ENCODE measurements at places on chromosomes 5 and 9. TPM values are rescaled to one million over a fixed set of nuclear protein-coding genes. Genes with fewer than 3 reads are reported as not detected.
A peak's percentile ranks its signal among the peaks of the same experiment; 100 is the strongest.

Gene CORO2A
- 32.5 TPM for total RNA-seq

Gene SCGB3A2
- 57.3 TPM for total RNA-seq

GRCh38 chr9:99026271-99026955, 78.5 kb upstream of the TGFBR1 start:
- no peak for DNase-seq

Gene SCAI
- total RNA-seq: 25.6 TPM

GRCh38 chr9:5626727-5627634, 1.9 kb upstream of the RIC1 start:
- no peak for DNase-seq

Gene DRD1
- total RNA-seq: not detected

DNA sequence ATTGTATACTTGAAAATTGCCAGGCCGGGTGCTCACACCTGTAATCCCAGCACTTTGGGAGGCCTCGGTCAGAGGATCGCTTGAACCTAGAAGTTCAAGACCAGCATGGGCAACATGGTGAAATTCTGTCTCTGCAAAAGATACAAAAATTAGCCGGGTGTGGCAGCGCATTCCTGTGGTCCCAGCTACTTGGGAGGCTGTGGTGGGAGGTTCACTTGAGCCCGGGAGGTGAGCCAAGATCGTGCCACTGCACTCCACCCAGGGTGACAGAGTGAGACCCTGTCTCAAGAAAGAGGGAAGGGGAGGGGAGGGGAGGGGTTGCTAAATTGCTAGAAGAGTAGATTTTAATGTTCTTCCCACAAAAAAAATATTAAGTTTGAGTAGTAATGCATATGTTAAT, 53.2 kb downstream of the FNBP1 start:
- no peak for DNase-seq

DNA sequence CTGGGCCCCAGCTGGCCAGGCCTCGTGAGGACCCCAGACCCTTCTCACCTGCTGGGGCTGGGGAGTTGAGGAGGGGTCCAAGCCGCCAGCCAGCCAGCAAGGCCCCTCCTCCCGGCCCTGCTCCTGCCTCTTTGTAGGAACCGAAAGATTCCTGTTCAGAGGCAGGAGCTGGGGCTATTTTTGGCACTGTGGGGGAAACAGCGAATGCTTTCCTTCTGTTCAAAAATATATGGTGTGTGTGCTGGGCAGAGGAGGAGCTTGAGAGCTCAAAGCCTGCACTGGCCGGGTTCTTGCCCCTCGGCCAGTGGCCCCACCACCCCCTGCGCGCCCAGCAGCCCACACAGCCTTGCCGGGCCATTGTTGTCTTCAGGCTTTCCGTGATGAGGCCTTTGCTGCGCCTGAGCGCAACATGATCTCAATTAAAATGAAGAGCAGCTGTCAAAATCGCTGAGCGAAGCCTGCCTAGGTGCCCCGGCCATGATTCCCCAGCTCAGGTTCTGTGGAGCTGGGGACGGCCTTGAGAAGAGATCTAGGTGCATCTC, 13.4 kb downstream of the NCS1 start:
- no peak for DNase-seq

DNA sequence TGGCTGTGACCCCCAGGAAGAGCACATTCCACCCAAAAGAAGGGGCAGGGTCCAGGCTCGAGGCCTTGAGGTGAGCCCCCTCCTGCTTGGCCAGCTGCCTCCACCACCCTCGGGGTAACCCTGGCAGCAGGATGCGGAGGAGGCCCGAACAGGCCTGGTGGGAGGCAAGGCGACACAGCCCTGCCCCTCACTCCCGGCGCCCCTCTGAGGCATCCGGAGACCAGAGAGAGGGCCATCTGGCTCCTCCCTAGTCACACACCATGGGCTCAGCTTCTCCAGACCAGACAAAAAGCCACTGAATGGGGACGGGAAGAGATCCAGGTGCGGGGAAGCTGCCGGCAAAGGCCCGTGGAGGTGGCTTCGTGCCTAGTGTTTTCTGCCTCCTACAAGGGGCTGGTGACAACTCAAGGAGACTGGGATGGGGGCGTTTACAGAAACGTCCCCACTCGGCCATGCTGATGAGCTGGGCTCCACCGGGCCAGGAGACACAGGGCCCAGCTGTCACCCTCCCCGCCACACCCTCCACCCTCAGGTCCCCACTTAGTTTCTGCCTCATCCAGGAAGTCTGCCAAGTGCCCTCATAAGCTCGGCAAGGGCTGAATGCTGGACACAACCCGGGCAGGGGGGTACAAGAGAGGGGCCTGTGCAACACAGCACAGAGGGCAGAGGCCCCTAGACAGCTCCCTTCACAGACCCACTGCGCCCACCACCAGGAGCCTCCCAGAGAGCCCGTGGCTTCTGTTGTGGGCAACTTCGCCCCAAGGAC, 41.9 kb downstream of the NACC2 start:
- DNase-seq: no peak

DNA sequence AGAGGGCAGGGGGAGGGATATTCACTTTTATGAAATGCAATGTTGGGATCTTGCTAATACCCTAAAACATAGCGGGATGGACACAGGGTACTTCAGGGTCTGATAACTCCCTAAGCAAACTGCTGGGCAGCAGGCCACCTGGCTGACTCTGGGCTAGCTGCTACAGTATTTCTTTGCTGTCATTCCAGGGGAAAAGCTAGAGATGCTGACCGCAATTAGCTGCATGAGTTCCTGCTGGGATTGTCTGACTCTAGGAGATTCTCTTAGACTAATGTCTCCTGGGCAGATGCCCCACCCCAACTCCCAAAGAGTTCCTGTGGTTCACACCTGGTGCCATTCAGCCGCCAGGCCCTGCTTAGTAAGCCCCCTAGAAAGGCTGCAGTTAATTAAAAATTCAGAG, 69.9 kb downstream of the PSAT1 start:
- DNase-seq: no peak

Gene C5orf52
- total RNA-seq: not detected

Gene DNAI1
- total RNA-seq: 2.1 TPM

Gene NR4A3
- 0.46 TPM for total RNA-seq

DNA sequence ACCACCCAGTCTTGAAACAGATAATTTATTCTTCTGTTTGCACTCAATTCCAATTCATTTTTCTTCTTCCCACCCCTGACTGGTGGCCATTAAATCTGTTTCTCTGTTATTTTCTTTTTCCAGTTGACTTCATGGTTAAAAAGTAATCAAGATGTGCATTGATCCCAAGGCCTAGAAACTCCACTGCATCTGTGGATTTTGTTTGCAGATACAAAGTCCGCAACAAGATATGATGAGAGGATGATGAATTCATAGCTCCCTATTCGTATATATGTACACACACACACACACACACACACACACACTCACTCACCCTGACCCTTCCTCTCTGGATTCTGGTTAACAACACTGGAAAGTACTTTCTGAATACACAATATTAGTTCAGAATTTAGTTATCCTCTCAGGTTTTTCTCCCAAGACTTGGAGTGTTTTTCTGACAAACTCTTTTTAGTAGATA, 52.4 kb downstream of the CD180 start:
- DNase-seq: no peak

DNA sequence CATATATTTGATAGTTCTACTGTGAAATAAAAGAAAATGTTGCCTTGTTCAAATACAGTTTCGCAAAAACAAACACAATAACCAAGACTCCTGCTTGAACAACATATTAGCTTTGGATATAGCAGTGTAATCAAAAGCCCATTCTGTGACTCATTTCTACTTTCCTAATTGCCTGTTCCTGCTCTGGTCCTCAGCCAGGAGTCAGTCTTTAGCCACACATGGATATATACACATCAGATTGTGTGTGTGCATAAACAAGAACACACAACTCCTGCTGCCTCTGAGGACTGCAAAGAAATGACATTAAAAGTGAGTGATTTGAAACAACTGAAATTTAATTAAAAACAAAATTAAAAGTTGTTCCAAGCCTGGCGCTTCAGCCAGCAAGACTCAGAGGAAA, 334.8 kb downstream of the TRIM32 start:
- DNase-seq: no peak

Gene SLC31A2
- total RNA-seq: 1.7 TPM

Gene ARHGEF37
- 1.1 TPM for total RNA-seq

DNA sequence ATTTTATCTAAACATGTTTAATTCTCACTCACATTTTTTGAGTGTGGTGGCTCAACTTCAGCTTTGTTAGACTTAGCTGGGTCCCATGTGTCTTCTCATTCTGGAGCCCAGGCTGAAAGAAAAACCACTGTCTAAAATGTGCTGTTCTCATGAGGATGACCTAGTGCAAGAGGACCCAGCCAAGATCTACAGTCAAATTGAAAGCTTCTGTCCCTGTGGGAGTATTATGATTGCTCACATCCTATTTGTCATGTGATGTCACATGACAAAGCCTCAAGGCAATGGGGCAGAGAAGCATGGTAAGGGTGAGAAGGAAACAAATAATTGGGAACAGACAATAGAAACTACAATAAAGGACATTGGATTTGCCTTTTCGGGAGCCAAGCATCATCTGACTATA, 113.4 kb upstream of the ASTN2 start:
- DNase-seq: no peak

DNA sequence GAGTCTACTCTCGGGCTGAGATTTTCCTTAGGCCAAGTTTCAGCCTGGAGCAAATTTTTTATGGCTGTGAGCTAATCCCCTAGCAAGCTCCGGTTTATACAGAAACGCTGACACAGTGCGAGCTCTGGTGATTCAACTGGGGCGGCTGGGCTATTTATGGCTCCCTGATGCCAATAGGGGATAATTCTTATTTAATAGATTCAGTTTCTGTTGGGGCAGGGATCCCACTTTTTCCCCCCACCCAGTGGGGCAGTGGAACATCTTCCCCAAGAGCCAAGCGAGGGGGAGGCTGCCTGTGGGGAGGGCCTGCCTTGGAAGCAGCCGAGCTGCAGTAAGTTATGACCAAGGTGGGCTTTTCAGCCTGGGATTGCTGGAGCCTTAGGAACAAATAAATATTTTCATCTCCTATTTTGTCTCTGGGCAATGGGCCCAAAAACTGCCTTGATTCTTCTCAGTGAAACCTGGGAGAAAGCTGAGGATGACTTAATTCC, 129.1 kb downstream of the MACROH2A1 start:
- no peak for DNase-seq

Gene STPG3
- 0.21 TPM for total RNA-seq

DNA sequence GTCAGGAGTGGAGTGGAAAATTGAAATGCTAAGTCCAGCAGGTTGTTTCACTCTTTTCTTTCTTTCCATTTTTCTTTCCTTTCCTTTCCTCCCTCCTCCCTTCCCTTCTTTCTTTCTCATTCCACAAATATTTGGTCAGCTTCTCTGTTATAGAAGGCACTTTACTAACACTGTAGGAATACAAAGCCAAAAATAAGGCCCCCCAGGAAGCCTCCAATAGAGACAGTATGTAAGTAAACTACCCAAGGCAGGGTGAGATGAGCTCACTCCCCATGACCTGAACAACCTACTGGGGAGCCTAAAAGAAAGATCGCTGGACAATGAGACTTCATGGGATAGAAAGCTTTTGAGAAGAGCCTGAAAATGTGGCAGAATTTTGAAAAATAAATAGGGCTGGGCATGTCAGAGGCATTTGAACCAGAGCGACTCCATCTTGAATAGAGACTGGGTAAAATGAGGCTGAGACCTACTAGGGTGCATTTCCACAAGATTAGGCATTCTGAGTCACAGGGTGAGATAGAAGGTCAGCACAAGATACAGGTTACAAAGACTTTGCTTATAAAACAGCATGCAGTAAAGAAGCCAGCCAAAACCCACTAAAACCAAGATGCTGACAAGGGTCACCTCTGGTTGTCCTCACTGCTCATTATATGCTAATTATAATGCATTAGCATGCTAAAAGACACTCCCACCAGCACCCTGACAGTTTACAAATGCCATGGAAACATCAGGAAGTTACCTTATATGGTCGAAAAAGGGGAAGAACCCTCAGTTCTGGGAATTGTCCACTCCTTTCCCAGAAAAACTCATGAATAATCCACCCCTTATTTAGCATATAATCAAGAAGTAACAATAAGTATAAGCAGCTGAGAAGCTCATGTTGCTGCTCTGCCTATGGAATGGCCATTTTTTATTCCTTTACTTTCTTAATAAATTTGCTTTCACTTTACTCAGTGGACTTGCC, 158.9 kb upstream of the EGFLAM start:
- DNase-seq: no peak

- DNase-seq: no peak
Observed at GRCh38 chr5:148909766-148910165, 83.4 kb downstream of the ADRB2 start.

DNA sequence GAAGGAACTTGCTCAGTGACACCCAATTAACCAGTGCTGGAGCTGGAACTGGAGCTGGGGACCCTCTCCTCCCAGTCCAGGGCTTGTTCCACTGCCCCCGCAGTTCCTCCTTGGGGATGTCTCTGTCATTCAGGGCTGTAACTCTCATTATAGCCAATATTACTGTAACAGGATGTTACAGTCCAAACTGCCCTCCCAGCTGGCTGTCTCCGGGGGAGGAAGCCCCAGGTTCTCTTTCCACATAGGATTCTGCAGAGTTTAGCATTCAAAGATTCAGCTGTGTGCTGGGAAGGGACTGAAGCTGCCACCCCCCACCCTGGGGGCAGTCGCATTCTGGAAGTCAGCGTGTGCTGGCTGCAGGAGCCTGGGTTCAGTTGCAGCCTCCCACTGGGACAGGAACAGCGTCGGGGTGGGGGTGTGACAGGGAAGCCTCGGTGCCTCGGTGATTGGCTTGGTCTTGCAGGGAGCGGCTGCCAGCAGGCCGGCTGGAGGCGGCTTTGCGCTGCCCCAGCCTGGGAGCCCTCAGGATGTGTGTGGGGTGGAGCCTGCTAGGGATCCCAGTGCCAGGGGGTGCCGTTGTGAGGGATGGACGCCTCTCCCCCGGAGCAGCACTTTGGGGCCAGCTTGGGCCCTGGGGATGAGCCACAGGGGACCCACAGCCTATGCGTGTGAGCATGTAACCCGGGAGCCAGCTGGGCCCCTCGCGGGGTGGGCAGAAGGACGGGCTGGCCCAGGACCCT, 101.1 kb downstream of the RGS3 start:
- DNase-seq: peak; percentile 64

- DNase-seq: peak; percentile 41
Observed at GRCh38 chr9:85332487-85332886, 409.3 kb downstream of the AGTPBP1 start.

Gene LEAP2
- 2.4 TPM for total RNA-seq

DNA sequence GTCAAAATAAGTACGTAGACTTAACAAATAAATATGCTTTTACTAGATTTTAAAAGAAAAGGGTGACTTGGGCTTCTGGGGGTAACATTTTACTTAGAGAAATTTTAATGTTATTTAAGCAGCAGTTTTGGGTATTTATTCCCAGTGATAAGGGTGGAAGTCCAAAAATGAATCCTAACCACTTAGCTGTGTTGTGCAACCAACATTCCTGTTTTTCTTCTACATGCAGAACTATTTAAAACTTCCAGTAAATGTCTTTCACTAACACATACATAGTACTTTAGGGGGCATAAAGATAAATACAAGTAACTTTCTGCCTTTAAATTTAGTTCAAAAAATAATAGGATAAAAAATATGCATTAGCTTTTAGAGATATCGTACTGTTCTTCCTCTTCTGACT, 436.7 kb downstream of the CTNND2 start:
- DNase-seq: no peak

Measured in WTC11 (cell line).